ENCODE measurements at places on chromosomes 6 and 20. TPM values are rescaled to one million over a fixed set of nuclear protein-coding genes. Genes with fewer than 3 reads are reported as not detected.

GRCh38 chr6:105318660-105319059 lies 84.2 kb downstream of the PREP start:
- DNase-seq = peak; percentile 31

GRCh38 chr6:2956930-2957685 lies 14.3 kb downstream of the SERPINB6 start:
- DNase-seq = no peak

DNA sequence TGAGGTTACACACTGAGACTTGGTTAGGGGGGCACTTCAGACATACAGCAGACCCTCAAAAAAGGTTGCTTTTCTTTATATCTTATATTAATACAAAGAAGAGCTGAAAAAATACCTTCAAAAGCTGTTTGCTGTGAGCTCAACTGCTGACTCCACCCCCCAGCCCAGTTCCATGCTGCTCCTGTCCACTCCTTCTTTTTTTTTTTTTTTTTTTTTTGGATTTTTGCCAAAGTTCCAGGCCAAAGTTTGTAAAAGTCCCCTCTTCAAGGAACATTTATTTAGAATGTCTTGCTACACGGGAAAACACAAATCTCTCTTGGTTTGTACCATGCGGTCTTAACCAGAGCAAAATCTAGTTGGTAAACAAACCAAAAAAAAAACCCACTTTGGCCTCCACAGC lies 85.3 kb upstream of the AKAP12 start:
- DNase-seq = no peak

DNA sequence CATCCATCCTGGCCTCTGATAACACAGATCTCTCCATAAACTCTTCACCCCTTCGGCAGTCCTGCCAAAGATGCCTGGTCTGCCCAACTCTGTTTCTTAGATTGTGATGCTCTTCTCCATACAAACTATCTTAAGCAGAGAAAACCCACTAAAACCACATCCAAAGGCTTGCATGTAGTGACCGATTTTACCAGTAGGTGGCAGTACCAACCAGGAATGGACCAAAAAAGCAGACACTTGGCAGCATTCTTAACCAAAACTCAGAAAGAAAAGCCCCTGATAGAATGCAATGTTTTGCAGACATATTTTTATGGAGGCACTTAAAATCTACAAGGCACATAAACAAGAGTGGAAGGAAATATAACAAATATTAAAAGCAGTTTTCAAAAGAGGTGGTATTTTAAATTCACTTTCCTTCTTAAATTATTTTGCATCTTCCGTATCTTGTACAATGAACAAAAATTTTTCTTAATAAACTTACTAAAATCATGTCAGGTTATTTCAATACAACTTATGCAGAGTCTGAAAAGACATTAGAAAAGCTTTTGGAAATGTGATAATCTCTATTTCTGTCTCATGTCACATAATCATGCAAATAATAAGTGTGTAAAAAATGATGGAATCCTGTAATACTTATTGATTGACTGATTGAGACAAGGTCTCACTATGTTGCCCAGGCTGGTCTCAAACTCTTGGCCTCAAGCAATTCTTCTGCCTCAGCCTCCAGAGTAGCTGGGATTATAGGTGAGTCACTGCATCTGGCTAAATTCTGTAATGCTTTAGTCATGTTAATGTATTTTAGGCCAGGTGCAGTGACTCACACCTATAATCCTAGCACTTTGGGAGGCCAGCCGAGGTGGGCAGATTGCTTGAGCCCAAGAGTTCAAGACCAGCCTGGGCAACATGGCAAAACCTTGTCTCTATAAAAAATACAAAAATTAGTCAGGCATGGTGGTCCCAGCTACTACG lies 29.4 kb downstream of the LRP11 start:
- no peak for DNase-seq

DNA sequence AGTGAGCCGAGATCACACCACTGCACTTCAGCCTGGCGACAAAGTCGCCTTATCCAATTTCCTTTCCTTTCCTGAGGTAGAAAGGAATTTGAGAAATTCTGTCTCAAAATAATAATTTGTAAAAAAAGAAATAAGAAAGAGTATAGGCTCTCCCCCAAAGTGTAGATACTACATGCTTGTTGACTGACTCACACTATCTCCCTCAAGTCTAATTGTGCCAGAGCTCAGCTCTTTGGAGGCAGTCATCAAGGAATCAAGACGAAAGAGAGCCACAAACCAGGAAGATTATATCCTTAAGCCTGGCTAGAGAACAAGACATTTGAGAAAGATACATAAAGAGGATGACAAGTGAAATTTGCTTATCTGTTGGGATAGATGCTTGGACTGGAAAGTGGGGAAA lies 3.7 kb upstream of the FKBPL start:
- DNase-seq = no peak

DNA sequence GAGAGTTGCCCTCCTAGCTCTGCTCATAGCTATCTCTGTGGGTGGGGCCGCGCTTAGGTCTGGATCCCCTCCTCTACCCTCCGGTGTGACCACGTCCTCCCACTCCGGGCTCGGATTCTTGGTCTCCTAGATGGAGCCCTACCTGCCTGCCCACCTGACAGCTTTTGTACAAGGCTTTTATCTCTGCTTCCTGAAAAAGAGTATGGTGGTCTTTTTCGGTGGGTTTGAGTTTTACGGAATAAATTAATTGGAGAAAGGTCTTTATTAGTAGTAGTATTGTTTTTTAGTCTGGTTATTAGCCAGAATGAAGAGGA lies 773 bp downstream of the SMAP1 start:
- no peak for DNase-seq

DNA sequence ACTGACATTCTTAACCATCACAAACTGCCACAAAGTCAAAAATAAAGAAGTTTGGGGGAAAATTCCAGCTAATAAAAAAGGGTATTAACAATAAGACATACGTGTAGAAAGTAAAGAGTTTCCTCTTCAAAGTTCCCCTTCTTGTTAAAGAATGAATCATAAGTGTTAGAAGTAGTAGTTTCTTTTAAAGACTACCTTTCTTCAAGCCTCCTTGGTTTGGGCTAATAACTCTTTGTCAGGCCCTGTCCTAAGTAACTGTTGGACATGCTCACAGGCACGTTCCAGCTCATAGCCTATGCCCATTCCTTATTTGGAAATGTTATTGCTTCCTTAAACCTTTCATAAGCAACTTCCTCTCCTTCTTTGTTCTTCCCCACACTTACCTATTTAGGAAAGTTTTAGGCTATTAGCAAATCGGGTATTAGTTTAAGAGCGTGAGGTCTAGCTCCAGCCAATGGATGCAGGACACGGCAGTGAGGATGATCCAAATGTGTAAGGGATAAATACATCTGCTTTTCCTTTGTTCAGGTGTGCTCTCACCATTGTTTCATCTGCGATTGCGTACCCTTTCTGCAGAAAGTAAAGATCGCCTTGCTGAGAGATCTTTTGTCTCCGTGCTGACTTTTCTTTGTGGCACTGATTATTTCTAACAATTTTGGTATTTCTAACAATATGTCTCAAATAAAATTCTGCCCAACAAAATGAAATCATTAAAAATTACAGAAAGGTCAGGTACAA lies 64.9 kb downstream of the CHD6 start:
- no peak for DNase-seq

DNA sequence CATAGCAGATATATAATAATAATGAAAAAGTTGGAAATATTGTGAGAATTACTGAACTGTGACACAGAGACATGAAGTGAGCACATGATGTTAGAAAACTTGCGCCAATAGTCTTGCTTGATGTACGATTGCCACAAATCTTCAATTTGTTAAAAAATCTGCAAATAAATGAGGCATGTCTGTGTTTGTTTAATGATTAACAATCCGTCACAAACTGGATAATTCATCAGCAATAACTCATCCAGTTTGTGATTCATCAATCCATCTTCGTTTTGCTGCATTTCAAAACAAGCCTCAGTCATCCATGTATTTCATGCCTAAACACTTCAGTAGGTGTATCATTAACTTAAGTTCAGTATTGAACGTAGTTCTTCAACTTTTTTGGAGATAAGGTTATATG lies 25.5 kb upstream of the SMIM26 start:
- DNase-seq = peak; percentile 51

GRCh38 chr6:75438013-75438431 lies 55.6 kb downstream of the FILIP1 start:
- no peak for DNase-seq

GRCh38 chr20:33702861-33703260 lies 16.7 kb upstream of the E2F1 start:
- no peak for DNase-seq

DNA sequence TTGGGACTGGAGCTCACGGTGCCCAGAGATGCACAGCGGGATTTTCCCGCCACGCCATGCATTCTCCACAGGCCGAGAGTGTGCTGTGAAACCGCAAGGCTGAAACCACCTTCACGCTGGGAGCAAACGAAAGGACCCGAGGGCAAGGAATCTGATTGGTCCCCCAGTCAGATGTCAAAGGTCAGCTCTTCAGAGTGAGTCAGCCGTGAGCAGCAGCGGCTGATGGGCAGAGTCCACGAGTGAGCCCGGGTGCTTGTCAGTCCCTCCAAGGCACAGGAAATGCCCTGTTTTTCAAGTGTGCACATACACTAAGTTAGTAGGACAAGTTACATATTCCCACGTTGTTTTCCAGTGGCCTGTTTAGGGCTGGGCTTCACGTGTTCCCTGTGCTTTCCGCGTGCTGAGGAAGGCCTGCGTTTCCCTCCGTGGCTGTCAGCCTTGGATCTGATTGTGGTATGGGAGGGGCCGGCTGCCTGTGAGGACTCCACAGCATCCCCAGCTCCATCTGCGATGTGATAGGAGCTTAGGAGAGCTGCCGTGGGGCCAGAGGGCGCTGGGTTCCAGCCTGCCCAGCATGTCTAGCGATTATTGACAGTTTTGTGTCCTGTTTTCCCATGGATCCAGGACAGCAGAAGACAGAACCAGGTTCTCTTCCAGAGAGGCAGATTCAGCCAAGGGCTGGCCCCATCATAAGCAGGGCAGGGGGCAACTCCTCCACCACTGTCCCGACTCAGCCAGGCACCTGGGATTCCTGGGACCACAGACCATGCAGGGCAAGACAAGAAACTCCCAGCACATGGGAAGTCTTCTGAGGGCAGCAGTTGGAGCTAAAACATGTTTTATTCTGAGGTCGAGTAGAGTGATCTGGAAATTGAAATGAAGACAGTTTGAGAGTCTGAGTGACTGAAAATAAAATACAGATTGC lies 38.2 kb upstream of the FRMD1 start:
- DNase-seq = no peak

GRCh38 chr6:123150076-123150475 lies 154.0 kb downstream of the CLVS2 start:
- DNase-seq = no peak

- DNase-seq = no peak
Measured at GRCh38 chr6:123768921-123769320, 34.7 kb upstream of the NKAIN2 start.

DNA sequence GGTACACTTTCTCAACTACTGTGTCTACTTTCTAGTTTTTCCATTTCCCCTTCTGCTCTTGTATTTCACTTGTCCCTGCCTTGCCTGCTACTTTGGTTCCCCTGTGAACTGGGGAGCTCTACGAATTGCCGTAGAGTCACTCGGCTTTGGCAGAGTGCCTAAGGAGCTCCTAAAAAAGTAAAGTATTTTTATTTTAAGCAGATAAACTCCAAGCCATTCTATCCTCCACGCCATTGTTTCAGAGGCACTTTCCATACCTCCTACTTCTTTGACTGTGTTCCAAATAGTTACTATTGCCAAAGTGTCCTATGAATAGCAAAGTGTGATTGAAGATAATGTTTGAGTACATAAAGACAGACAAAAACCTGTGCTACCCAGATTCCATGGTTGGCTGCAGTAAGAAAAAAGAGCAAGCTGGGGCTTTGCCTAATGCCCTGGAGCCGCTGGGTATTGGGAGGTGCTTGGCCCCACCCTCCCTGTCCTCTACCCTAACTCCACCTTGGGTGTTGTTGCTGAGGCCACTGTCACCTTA lies 5.1 kb upstream of the MBOAT1 start:
- DNase-seq = no peak

GRCh38 chr6:129186988-129187387 lies 304.1 kb downstream of the LAMA2 start:
- DNase-seq = peak; percentile 47

- no peak for DNase-seq
Measured at GRCh38 chr20:44586289-44586911, 4.0 kb downstream of the PKIG start.

DNA sequence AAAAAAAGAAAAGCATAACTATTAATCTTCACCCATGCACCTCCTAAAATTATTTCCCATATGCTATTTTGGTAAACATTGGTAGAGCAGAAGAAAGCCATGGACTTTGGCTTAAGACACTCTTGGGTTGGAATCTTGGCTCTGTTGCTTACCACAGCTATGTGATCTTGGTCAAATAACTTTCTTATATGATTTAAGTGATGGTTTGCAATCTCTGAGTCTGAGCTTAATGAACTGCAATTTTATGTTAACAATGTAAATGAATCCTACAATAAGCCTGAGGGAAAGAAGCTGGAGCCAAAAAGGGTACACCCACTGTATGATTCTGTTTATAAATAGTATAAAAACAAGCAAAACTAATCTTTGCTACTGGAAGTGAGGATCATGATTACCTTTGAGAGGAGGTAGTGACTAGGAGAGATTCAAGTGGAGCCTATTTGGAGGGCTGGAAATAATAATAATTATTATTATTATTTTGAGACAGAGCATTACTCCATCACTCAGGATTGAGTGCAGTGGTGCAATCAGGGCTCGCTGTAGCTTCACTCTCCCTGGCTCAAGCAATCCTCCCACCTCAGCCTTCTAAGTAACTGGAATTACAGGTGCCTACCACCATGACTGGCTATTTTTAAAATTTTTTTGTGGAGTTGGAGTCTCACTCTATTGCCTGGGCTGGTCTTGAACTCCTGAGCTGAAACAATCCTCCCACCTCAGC lies 34.5 kb downstream of the ABRACL start:
- no peak for DNase-seq

GRCh38 chr20:19522836-19523590 lies 235.0 kb upstream of the RIN2 start:
- DNase-seq = no peak

Gene RPP21
- total RNA-seq = 74.3 TPM

Gene CST7
- total RNA-seq = not detected

Gene LST1
- 0.42 TPM for total RNA-seq

Gene PPP1R11
- 73.4 TPM for total RNA-seq

Gene RAD21L1
- not detected for total RNA-seq

Gene IPCEF1
- total RNA-seq = 0.34 TPM

Gene OXT
- total RNA-seq = not detected

Gene TMEM170B
- total RNA-seq = 2.9 TPM

Gene LAMA4
- total RNA-seq = 5.6 TPM

Gene SLC32A1
- total RNA-seq = not detected

Gene NELFE
- 123 TPM for total RNA-seq
